ENCODE measurements at places on chromosomes 1 and 21.

DNA sequence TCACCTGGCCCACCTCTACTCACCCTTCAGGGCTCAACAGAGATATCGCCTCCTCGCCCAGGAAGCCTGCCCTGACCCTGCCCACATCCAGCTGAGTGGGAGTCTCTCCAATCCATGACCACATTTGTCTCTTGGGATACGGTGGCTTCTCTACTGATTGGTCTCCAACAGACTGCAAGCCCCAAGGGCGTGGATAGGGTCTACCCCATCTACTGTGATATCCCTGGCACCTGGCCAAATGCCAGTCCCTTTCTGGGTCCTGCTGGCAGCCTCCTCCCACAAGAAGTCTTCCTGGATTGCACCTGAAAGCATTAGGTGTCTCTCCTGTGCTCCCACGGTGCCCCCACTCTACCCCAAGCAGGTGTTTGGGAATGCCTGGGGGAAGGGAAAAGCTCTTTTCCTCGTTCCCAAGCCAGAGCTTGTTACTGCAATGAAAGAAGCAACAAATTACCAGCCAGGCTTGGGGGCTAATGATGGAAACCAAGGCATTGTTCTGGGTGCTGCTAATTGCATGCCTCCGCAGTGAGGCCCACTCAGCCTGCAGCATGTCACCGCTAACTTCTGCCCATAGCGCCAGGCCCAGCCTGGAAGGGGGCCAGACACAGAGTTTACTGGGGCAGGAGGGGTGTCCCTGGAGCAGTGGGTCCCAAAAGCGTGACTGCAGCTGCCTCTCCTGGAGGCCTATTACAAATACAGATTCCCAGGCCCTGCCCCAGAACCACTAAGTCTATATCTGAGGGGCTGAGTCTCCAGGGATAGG, 90.7 kb upstream of the IFFO2 start:
- no peak for DNase-seq

GRCh38 chr1:83909687-83910086, 89.2 kb downstream of the TTLL7 start:
- no peak for DNase-seq

GRCh38 chr21:38205940-38206339, 50.9 kb upstream of the KCNJ15 start:
- no peak for DNase-seq

DNA sequence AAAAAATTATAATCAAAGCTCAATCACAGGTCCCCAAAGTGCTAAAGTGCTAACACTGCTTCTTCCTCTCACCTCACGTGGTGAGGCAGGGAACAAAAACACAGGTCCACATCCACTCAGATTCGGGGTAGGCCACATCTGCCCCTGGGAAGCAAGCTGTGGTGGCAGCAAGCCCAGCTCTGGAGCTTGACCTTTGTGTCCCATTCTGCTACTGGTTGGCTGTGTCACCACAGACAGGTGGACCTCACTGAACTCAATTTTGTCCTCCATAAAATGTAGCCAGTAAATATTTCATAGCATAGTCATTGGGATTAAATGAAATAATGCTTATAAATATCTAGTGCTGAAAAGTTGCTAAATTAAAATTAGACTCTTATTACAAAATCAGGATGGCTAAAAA, 8.5 kb downstream of the AZIN2 start:
- no peak for DNase-seq

DNA sequence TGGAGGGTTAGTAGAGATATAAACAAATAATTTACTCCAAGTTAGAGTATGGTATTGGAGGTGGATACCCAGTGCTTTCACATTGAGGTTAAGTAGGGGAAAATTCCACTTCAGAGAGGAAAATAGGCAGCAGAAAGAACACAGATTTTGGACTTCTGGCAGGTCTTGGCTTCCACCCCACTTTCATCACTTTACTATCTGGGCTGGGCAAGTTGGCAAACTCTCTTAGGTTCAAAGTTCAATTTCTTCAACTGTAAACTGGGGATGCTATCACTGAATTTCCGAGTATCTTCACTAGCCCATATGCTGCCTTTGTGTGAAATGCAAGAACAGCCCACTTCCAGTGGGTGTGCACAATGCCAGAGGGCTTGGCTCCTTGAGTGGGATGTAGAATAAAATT, 214.9 kb downstream of the GABPA start:
- no peak for DNase-seq

DNA sequence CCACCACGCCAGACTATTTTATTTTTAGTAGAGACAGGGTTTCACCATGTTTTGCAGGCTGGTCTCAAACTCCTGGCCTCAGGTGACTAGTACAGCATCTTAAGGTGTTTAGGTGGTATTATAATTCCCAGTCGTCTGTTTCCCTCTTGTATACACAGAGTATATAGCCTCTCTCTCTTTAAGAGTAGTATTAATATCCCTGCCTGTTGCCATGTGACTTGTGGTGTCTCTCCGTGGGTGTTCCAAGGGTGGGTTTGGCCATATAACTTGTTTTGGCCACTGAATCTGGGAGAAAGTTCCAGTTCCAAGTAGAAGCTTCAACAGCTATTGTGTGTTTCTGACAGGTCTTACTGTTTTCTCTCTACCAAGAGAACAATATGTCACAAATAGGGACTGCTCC, 29.6 kb downstream of the EPS15 start:
- DNase-seq = no peak

DNA sequence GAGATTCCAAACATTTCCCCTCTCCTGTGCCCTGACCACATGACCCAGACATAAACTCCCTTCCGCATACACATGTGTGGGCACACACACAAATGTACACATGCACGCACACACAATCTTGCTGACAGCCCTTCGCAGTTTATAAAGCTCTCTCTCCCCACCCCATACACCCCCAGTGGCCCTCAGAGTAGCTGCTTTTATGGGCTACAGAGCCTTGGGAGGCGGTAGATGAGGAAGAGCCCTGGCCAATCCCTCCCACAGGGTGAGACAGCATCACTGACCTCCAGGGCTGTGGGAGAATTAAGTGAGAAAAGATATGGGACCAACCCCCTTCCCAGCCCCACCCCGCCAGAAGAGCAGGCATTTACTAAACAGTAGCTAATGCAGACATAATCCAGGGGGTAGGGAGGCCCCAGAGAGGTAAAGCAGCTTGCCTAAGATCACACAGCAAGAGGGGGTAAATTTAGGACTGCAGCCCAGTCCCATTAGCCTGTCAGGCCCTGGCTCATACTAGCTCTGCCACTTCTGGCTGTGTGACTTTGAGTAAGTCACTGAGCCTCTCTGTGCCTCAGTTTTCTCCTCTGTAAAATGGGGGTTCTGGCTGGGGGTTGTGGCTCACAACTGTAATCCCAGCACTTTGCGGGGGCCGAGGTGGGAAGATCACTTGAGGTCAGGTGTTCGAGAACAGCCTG, 5.1 kb downstream of the SDC3 start:
- DNase-seq = no peak

DNA sequence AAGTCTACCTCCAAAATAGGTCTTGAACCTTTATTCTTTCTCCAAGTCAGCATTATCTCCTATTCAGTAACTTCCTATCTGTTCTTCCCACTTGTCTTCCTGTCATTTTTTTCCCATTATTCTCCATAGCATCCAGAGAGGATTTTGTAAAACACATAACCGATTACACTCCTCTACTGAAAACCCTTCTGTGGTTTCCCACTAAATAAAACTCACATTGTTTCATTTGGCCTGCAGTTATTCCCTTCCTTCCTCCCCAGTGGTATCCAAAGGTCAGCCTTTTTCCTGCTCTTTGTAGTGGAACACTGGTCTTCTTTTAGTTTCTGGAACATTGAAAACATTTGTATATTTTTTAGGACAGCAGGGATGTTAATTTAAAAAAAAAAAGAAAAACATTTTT, 266.0 kb downstream of the GPR52 start:
- no peak for DNase-seq

DNA sequence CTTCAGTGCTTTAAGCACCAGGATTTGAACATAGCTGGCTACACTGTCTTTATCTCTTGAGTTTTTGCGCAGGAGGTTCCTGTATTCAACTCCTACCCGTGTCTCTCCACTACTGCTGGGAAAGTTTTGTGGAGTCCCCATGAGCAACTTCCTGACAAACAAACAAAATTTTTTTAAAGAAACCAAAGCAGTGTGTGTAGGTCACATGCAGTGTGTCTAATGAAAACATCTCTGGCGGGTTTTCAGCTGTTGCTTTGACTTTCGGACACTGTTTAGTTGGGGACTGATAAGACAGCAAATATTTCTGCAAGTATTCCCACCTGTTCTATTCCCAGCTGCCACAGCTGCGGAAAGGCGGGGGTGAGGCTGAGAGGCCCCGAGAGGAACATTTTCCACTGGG, 2.0 kb downstream of the PSEN2 start:
- DNase-seq = no peak

DNA sequence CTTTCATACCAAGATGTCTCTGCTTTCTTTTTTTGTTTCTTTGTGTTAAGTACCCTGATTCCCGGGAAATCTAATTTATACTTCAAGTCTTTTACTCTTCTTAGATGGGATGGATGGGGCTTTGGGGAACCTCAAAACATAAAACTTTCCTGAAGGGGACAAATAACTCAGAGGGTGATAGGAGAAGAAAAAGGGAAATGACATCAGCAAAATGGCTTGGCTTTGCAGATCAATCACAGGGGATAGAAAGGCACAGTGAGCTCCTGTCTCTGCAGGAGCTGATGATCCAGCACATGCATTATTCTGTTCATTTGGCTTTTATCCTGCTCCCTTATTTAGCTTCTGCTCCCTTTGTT, 1.4 kb upstream of the CA14 start:
- no peak for DNase-seq

GRCh38 chr1:10857687-10858086, 61.2 kb upstream of the CASZ1 start:
- no peak for DNase-seq

GRCh38 chr1:114080511-114081436, 72.9 kb downstream of the SYT6 start:
- DNase-seq = no peak

GRCh38 chr1:206511362-206512057, 4.2 kb downstream of the RASSF5 start:
- DNase-seq = no peak

DNA sequence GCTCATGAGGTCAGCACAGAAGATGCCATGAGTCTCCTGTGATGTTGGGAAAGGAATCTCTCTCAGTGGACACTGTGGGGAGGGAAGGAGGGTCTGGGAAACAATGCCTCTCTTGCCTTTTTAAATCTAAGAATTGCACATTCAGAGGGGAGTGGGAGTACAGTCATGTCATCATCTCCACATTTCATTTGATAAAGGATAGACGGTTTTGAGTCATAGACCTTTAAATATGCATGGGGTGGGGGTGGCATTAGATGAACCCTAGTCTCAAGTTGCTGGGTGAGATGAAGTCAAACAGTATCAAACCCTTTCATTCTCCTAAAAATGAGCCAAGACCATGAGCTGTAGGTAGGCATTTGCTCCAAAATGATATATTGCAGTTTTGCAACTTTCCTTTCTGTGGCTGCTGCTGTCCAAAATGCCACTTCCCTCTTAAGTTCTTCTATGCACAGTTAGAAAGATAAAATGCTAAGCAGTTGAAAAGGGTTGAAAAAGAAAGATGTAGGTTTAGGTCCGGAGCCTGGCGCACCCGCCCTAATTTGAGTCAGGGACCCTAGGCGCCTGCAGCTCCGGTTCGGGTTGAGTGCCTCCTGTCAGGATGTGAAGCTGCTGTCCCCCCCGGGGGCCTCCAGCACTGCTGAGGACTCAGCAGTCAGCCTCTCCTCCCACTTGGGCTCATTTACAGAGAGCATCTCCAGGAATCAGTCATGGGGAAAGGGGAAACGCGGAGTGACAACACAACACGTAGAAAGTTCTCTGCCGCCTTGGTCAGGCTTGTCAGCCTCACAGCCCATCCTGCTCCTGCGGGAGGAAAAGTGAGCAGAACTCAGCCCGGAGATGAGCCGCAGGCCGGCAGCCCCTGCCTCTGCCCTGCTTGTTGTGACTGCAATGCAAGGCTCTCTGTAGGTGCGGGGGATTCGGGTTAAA, 479.3 kb upstream of the RUNX1 start:
- DNase-seq = peak; percentile 47

Measured in activated T-cell treated with anti-CD3 and anti-CD28 coated beads for 48 hours (primary cell).